ENCODE measurements at places on chromosomes 2 and 18. TPM values are rescaled to one million over a fixed set of nuclear protein-coding genes. Genes with fewer than 3 reads are reported as not detected.

POLR1B gene
- 28.3 TPM for total RNA-seq

TTN gene
- 1.0 TPM for total RNA-seq

SP9 gene
- total RNA-seq: 1.4 TPM

FAP gene
- total RNA-seq: 47.1 TPM

GRCh38 chr2:239677453-239678185 is 276.8 kb upstream of the HDAC4 start:
- H3K4me1 ChIP-seq: no peaks in the 10 kb centered on the region
- H3K4me3 ChIP-seq: no peak overlapping the region
- H3K27me3 ChIP-seq: peaks cover 26% of the 10 kb centered on the region
- no peaks in the 10 kb centered on the region for H3K36me3 ChIP-seq

- peaks cover 17% of the 10 kb centered on the region for H3K4me1 ChIP-seq
- no peak overlapping the region for H3K27ac ChIP-seq
- no peaks in the 10 kb centered on the region for H3K27me3 ChIP-seq
- DNase-seq: no peak
- H3K4me3 ChIP-seq: peak overlapping the region; percentile 42
These were observed 40.6 kb upstream of the PGAP1 start for GRCh38 chr2:196967116-196967515.

DNA sequence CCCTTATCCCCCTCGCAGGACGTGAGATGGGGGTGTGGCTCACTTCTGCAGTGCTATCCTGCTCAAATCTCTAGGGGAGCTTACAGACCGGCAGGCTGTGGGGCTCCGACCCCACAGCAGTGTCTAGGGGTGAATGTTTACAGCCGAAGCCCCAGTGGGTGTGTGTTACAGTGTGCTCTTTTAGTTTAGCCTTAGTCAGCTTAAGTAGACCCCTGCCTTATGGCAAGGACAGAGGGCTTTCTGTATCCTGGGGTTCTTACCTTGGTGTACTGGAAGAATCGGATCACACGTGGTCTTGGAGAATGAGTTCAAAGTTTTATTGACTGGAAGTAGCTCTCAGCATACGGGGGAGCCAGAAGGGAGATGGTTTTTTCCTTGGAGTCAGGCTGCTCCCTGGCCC is 348.2 kb upstream of the GYPC start:
- DNase-seq: no peak
- H3K4me3 ChIP-seq: no peak overlapping the region
- no peaks in the 10 kb centered on the region for H3K36me3 ChIP-seq
- H3K27me3 ChIP-seq: no peaks in the 10 kb centered on the region

GRCh38 chr2:103860016-103860415 is 993.9 kb upstream of the POU3F3 start:
- DNase-seq: no peak
- H3K27ac ChIP-seq: no peak overlapping the region
- H3K4me1 ChIP-seq: no peaks in the 10 kb centered on the region
- peaks cover 4% of the 10 kb centered on the region for H3K27me3 ChIP-seq
- H3K4me3 ChIP-seq: no peak overlapping the region
- no peaks in the 10 kb centered on the region for H3K36me3 ChIP-seq

DNA sequence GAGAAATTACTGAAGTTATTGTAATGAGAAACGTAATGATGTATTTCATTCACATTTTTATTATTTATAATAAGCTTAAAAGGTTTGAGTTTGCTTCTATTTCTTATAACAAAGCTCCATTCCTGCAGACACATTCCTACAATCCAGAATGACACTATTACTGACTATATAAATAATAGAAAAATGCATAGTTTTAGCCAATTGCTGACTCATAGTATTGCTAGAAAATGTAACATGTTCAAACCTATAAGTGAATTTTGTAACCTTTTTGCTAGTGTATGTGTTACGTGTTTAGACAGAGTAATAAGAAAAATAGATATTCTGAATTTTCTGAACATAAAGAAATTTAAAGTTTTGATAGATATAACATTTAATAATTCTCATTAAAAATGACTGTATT is 9.3 kb upstream of the VWC2L start:
- H3K27ac ChIP-seq: no peak overlapping the region
- H3K27me3 ChIP-seq: no peaks in the 10 kb centered on the region
- H3K4me3 ChIP-seq: no peak overlapping the region
- no peaks in the 10 kb centered on the region for H3K4me1 ChIP-seq

GRCh38 chr2:202965810-202966460 is 48.7 kb upstream of the NBEAL1 start:
- H3K36me3 ChIP-seq: peaks cover 5% of the 10 kb centered on the region
- no peak overlapping the region for H3K4me3 ChIP-seq
- no peaks in the 10 kb centered on the region for H3K27me3 ChIP-seq

- DNase-seq: no peak
- H3K36me3 ChIP-seq: no peaks in the 10 kb centered on the region
- H3K4me1 ChIP-seq: no peaks in the 10 kb centered on the region
- H3K4me3 ChIP-seq: no peak overlapping the region
- H3K27me3 ChIP-seq: peaks cover 6% of the 10 kb centered on the region
These were observed 418.1 kb upstream of the MYT1L start for GRCh38 chr2:2749206-2749598.

DNA sequence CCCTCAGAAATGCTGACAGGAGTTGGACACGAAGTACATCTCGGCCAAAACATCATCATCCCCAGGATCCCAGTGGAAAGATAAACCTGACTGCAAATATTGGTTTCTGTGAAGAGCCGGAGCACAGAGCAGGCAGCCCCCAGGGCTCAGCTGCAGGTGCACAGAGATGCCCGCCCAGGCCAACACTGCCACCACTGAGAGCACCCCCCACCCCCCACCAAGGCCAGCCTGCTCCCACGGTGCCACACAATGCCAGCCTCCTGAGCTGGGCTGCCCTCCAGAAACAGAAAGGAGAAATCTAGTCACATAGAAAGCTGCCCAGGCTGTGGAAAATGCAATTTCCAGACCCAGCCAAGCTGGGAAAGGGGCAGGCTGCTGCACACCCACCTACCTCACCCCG is 71.7 kb downstream of the GALNT14 start:
- no peak overlapping the region for H3K4me3 ChIP-seq
- H3K4me1 ChIP-seq: peaks cover 8% of the 10 kb centered on the region
- H3K36me3 ChIP-seq: no peaks in the 10 kb centered on the region
- no peak overlapping the region for H3K27ac ChIP-seq
- H3K27me3 ChIP-seq: peaks cover 21% of the 10 kb centered on the region

DNA sequence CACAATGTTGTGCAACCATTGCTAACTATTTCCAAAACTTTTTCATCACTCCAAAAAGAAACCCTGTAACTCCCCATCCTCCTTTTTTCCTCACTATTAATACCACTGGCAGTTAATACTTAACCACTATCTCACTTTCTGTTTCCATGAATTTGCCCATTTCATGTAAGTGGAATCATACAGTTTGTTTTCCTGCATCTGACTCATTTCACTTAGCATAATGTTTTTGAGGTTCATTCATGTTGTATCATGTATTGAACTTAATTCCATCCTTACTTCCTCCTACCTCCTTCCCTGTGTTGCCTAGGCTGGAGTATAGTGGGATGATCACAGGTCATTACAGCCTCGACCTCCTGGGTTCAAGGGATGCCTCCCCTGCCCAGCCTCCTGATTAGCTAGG is 68.3 kb downstream of the FAM117B start:
- no peak for DNase-seq
- H3K27ac ChIP-seq: no peak overlapping the region
- no peaks in the 10 kb centered on the region for H3K27me3 ChIP-seq

- no peak for DNase-seq
- peaks cover 2% of the 10 kb centered on the region for H3K27me3 ChIP-seq
- H3K27ac ChIP-seq: no peak overlapping the region
- H3K4me3 ChIP-seq: no peak overlapping the region
These were observed 198.5 kb upstream of the LRATD1 start for GRCh38 chr2:14433946-14434495.

DNA sequence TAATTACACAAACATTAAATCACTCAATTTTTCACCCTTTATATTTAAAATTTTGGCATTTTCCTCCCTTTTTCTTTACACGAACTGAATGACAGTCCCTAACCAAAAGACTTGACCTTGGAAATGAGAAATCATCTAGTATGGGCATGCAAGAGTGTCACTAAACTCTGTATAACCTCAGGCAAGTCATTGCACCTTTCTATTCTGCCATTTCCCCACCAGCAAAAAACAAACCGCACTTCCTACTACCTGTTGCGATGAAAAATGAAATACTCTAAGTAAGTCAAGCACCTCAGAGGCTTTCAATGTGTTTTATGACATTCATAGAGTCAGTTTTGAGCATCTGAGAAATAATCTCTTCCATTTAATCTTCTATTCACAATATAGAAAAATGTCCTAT is 44.1 kb downstream of the ANKRD44 start:
- H3K27me3 ChIP-seq: no peaks in the 10 kb centered on the region
- H3K4me1 ChIP-seq: peaks cover 31% of the 10 kb centered on the region
- no peak overlapping the region for H3K27ac ChIP-seq

GRCh38 chr2:169344736-169345485 is 17.4 kb downstream of the LRP2 start:
- no peak overlapping the region for H3K4me3 ChIP-seq
- no peaks in the 10 kb centered on the region for H3K27me3 ChIP-seq
- peaks cover 20% of the 10 kb centered on the region for H3K4me1 ChIP-seq
- no peaks in the 10 kb centered on the region for H3K36me3 ChIP-seq

DNA sequence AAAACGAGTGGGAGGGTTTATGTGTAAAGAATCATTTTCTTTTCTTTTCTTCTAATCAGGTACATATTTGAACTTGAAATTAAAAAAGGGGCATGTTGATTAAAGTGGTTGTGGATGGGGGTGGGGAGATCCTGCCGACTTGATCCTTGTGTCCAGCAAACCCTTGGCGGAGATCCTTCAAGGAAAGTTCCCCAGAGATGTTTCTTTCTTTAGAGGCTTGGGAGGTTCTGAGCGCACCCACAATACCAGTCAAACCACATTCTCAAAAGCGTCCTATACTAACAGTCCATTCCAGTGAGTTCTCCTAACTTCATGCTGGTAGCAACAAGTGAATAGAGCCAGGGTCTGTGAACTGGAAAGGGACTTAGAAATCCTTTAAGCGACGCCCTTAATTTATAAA is 49.2 kb downstream of the MYCN start:
- no peak for DNase-seq
- H3K36me3 ChIP-seq: no peaks in the 10 kb centered on the region
- H3K27me3 ChIP-seq: no peaks in the 10 kb centered on the region
- H3K4me3 ChIP-seq: no peak overlapping the region
- H3K27ac ChIP-seq: peak overlapping the region; percentile 91
- H3K4me1 ChIP-seq: peaks cover 21% of the 10 kb centered on the region

GRCh38 chr2:176934131-176934530 is 278.5 kb upstream of the HNRNPA3 start:
- H3K4me3 ChIP-seq: no peak overlapping the region
- no peaks in the 10 kb centered on the region for H3K36me3 ChIP-seq
- H3K4me1 ChIP-seq: peaks cover 10% of the 10 kb centered on the region

DNA sequence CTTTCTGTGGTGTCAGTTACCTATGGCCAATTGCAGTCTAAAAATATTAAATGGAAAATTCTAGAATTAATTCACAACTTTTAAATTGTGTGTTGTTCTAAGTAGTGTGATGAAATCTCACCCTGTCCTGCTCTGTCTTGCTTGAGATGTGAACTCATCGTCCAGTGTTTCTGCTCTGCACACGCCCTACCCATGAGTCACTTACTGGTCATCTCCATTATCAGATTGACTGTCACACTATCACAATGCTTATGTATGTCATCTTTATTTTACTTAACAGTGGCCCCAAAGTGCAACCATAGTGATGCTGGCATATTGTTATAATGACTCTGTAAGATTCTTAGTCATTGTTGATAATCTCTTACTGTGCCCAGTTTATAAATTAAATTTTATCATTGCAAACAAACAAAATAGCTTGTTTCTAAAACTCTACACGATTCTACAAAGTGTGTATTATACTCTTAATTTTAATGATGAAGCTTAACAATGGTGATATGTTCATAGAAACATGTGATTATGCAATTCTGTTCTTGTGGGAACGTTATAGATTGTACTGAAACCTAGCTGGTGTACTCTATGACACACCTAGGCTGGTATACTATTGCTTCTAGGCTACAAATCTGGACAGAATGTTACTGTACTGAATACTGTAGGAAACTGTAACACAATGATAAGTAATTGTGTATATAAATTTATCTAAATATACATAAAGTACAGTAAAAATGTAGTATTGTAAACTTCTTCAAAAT is 1086.8 kb upstream of the PIK3C3 start:
- no peak overlapping the region for H3K27ac ChIP-seq
- H3K4me3 ChIP-seq: no peak overlapping the region
- DNase-seq: no peak
- no peaks in the 10 kb centered on the region for H3K27me3 ChIP-seq
- no peaks in the 10 kb centered on the region for H3K36me3 ChIP-seq

DNA sequence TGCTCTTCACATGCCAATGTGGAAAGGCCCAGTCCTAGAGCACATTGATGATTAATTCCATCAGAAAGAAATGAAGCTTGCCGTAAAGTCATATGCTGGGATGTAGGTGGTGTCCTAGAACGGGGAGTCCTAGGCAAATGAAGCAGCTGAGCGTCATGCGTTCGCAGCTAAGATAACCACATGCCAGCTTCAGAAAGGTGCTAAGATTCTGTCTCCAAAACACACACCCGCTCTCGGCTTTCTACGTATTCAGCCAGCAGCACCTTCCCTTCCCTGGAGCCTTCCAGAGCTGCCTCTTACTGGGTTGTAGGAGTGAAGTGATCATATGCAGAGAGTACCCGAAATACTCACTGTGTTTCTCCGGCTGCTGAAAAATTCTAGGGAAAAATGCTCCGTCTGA is 421.6 kb upstream of the ID2 start:
- no peak overlapping the region for H3K27ac ChIP-seq
- DNase-seq: no peak
- no peaks in the 10 kb centered on the region for H3K36me3 ChIP-seq

DNA sequence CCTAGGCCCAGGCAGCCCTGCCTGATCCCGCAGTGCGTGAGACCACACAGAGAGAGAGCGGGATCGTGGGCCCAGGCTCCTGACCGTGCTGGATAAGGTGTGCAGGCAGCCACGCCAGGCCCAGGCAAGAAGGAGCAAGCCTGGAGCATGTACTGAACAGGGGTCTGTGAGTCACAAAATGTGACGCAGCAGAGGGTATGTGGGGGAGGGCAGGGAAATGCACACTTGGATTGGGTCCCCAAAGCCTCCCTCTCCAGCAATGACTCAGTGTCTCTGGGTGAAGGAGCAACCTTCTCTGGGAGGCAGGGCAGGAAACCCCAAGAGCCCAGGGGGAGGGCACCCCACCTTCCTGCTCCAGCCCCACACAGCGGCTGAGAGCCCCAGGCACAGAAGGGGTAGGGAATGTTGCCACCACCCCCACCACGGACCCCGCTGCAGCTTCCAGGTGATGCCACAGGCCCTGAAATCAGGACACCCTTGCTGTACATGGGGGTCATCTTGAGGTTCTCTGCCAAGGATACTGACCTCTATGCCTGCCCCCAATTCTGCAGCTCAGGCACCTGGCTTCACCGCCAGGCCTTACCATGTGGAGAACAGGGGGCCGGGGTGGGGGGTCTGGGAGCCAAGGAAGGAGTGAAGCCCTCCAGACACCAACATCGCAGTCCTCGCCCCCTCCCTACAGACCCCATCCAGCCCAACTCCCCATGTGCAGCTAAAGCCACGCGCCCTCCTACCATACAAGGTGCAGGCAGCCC is 1.3 kb upstream of the GPC1 start:
- no peaks in the 10 kb centered on the region for H3K36me3 ChIP-seq
- H3K4me1 ChIP-seq: peaks cover 18% of the 10 kb centered on the region
- DNase-seq: peak; percentile 20
- H3K4me3 ChIP-seq: peak overlapping the region; percentile 73

- H3K27ac ChIP-seq: no peak overlapping the region
- peaks cover 19% of the 10 kb centered on the region for H3K36me3 ChIP-seq
- no peaks in the 10 kb centered on the region for H3K27me3 ChIP-seq
- no peak for DNase-seq
- H3K4me3 ChIP-seq: no peak overlapping the region
- H3K4me1 ChIP-seq: no peaks in the 10 kb centered on the region
These were observed 160.0 kb upstream of the STON1 start for GRCh38 chr2:48369971-48370370.
